AG04450 (cell line): ENCODE measurements at places on chromosomes 16 and 17.

DNA sequence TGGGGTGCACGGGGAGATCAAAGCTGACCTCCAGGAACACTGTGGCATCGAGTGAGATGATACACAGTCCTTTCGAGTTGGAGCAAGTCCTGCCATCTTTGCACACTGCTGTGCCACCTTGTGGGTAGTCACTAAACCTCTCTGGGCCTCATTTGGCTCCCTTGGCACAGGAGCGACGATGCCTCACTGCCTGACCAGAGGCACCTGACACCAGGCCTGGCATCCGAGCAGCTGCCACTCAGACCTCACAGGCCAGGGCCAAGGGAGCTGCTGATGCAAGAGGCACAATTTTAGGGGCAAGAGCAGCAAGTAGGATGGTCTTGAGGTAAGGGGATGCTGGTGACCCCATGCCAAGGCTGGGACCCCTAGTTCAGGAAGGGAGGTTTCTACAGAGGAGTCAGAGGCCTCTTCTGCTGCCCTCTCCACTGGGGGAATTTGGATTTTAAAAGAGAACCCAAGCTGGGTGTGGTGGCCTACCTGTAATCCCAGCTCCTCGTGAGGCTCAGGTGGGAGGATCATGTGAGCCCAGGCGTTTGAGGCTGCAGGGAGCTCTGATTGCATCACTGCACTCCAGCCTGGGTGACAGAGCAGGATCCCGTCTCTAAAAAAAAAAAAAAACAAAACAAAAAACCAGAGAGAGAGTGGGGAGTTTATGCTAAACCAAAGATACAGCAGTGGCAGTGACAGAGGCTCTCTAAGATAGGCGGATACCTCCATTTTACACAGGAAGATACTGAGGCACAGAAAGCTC is 6.7 kb upstream of the ADGRG1 start:
- DNase-seq: no peak

- no peak for DNase-seq
Observed at GRCh38 chr16:20744922-20745440, 3.4 kb upstream of the THUMPD1 start.

- DNase-seq: no peak
Observed at GRCh38 chr17:79777894-79778503, at the start of gene CBX2. CBX2 (plus strand) TSS chr17:79778148; CDS start chr17:79778236, 88 bp downstream.

GRCh38 chr16:1907226-1907860 is 10.9 kb downstream of the HS3ST6 start:
- no peak for DNase-seq

DNA sequence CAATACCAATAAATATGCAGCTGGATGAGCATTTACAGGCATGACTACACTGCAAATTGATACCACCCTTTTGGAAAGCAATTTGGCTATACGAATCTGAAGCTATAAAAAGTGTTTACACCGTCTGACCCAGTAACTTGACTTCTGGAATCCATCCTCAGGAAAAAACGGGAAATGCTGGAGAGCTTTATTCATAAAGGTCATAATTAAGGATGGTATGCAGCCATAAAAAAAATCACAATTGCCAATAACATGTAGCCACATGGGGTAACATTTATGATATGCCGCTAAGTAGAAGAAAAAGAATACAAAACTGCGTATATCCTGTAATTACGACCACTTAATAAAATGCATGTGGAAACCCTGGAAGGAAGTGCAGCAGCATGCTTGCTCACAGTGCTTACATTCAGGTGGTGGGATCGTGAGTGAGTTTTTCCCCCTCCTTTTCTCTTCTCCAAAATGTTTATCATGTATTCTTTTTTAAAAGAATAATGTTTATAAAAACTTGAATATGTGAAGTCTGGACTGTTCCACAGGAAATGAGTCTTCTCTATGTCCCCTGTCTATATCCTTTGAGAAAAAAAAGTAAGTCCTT is 34.2 kb downstream of the COPRS start:
- DNase-seq: no peak

GRCh38 chr17:27384261-27384701 is 72.0 kb upstream of the KSR1 start:
- DNase-seq: peak; percentile 77

- DNase-seq: no peak
Observed at GRCh38 chr17:2885733-2886132, 89.5 kb downstream of the RAP1GAP2 start.

DNA sequence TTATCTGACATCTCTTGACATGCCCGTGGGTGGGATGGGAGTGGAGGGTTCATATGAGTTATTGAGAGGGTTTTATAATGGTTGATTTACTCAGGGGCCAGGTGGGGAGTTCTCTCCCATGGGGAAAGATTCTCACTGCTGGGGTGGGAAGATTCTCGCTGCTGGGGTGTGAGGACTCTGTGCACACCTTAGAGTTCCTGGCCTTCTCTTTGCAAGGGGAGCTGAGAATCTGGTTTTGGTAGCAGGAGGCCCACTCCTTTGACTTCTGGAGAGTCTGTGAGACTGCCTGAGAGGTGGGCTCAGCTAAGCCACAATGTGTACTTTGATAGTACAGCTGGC is 31.5 kb downstream of the TBX4 start:
- no peak for DNase-seq

- DNase-seq: no peak
Observed at GRCh38 chr16:154217-155030, 2.0 kb downstream of the HBZ start.

DNA sequence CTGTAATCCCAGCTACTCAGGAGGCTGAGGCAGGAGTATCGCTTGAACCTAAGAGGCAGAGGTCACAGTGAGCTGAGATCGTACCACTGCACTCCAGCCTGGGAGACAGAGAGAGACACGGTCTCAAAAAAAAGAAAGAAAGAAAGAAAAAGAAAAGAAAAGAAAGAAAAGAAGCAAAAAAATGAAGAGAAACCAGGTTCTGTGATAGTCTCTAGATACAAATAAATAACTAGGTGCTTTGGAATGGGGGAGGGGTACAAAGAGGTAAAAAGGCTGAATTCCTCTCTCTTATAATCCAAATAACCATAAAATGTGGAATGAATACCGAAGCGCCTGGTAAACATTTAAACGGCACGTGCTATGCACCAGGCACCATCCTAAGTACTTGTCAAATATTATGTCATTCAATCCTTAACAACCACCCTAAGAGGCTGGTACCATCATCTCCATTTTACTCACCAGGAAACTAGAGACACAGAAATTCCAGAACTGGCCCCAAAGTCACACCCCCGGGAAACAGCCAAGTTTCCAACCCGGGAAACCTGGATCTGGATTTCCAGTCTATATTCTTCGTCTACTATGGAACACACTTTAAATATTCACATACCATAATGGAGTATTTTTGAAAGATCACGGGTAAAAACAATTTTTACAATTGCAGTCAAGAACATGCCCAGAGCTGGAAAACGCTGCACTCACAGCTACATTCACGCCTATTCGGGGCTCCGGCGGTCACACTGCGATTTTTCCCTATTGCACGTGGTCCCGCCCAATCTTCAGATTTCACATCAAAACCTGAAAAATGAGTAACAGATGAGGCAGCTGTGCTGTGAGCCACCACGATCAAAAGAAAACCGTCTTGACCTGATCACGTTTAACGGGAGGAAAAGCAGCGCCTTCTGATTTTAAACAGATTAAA is 10.5 kb downstream of the NXN start:
- DNase-seq: no peak

GRCh38 chr17:45342306-45342705 is 25.5 kb upstream of the MAP3K14 start:
- no peak for DNase-seq

- DNase-seq: peak; percentile 54
Observed at GRCh38 chr17:43406676-43407645, 8.2 kb downstream of the ARL4D start.
